ENCODE measurements at places on chromosomes 2 and 18.
A peak's percentile ranks its signal among the peaks of the same experiment; 100 is the strongest.

GRCh38 chr2:168064011-168064998, 183.1 kb downstream of the STK39 start:
- DNase-seq, result no peak

DNA sequence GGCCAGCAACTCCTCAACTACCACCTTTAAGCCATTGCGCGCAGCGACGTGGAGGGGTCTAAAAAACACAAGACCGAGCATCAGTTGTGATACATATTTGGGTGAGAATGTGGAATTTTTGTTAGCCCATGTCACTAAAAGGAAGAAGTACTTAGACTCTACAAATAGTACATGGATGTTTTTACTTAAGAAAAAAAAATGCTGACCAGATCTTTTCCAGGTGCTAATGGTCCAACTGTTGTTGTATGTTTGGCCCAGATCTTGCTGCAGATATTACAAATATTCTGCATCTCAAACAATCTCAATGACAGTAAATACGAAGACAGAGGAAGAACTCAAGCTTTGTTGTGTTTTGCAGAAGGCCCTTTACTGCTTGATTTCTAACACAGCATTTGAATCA, 67.1 kb upstream of the PGAP1 start:
- DNase-seq, result no peak

DNA sequence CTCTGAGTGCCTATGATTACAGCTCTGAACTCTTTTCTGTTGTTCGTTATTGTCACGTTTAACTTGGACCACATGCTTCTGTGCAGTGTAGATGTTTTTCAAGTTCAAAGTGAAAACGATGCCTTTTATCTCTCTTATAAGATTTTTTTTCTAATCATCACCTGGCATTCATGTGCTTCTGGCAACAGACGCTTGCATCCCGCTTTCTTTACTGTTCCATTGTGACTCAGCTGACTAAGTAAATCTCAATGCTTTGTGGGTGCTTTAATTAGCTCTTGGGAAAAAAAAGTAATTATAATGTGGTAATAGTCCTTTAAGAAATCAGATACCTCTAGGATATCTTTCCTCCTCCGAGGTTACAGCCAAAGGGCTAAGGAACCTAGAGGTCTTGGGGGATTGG, 31.2 kb upstream of the RMP24 start:
- no peak for DNase-seq

GRCh38 chr18:1676387-1676786, 771.7 kb downstream of the ADCYAP1 start:
- DNase-seq, result no peak

- DNase-seq, result no peak
Measured at GRCh38 chr18:44149706-44150105, 531.0 kb upstream of the SETBP1 start.

- no peak for DNase-seq
Measured at GRCh38 chr2:45965871-45966498, 314.5 kb downstream of the PRKCE start.

- DNase-seq, result no peak
Measured at GRCh38 chr2:28408764-28409599, 16.3 kb downstream of the FOSL2 start.

- DNase-seq, result no peak
Measured at GRCh38 chr2:40289771-40290404, 162.0 kb downstream of the SLC8A1 start.

GRCh38 chr2:101823347-101823791, 125.9 kb downstream of the MAP4K4 start:
- DNase-seq, result peak; percentile 84

DNA sequence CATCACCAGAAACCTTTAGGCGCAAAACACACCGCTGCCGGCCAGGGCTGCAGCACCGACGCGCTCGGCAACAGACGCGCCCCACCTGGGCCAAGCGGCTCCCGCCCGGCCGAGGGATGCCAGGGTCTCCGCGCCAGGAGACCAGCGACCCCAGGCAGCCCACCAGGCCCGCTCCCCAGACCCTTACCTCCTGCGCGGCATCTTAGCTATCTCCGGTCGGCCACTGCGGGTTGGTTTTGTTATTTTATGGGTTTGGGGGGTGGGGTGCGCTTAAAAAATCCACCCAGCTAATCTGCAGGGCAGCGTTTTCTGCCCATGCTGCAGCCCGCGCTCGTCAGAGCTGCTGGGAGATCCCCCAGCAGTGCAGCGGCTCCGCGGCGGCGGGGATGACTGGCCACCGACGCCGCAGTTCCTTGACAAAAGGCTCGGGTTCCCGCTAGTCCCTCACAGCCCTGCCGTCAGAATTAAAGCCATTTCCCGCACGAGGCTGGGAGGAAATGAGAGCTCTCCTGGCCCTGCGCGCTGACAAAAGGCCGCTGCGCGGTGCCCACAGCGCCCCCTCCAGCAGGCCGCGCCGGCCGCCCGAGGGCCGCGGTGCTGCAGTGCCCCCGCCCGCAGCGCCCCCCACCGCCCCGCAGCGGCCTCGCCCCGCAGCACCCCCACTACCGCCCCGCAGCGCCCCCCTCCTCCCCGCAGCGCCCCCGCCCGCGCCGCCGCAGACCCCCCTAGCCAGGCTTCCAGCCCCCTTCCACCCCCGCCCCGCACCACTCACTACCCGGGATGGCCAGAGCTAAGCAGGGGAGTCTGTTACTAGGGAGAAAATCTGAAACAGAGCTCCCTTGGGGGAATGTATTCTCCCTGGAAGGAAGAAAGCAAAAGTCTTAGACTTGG, at the start of gene ADD2:
Gene ADD2, minus strand, starts transcription at position 502 of the 891 bp plus-strand sequence. CDS start 61,792 bp downstream, outside the sequence.
- DNase-seq, result peak; percentile 91

DNA sequence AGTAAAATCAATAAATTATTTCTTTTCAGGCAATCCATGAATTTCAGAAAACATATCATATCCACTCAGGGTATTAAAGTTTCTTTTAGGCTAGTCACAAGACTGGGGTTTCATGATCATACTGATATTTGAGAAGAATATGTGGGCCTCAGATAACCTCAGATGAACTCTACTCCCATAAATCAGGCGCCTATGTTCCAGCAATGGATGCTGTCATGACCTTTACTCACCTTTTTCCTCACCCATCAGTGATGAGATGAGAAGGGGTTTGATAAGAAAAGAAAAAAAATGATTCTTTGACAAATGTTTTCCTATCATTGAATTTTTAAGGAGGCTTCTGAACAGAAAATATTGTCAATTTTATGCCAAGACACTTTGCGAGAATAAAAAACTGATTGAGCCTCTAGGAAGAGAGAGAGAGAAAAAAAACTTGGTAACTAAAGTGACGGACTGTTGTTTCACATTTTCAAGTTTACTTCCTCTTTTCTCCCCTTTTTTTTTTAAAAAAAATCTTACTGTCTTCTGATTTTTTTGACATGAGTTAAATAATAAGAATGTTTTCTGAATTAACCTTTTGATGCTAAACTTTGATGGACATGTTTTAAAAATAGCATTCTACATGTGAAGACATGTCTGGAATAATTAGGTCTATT, 309.1 kb upstream of the MAP2 start:
- no peak for DNase-seq

DNA sequence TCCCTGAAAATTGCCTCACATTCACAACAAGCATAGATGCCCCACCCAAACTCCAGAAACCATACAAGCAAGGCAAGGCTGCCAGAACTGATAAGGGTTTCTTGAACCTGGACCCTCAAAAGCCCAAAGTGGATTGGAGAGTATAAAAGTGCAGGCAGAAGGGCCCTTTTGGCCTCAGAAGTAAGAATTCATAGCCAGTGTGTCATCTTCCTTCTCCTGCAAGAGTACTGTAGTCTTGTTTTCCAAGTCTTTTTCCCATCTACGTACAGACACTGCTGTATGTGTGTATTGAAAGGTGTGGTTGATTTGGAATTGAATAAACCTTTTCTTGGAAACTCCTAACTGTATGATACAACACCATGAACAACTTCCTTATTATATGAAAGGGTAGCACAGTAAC, 46.8 kb downstream of the ZC3H15 start:
- DNase-seq, result no peak

GRCh38 chr18:37787452-37787851, 221.9 kb upstream of the CELF4 start:
- DNase-seq, result no peak

- no peak for DNase-seq
Measured at GRCh38 chr2:174670446-174670845, 72.8 kb upstream of the WIPF1 start.

DNA sequence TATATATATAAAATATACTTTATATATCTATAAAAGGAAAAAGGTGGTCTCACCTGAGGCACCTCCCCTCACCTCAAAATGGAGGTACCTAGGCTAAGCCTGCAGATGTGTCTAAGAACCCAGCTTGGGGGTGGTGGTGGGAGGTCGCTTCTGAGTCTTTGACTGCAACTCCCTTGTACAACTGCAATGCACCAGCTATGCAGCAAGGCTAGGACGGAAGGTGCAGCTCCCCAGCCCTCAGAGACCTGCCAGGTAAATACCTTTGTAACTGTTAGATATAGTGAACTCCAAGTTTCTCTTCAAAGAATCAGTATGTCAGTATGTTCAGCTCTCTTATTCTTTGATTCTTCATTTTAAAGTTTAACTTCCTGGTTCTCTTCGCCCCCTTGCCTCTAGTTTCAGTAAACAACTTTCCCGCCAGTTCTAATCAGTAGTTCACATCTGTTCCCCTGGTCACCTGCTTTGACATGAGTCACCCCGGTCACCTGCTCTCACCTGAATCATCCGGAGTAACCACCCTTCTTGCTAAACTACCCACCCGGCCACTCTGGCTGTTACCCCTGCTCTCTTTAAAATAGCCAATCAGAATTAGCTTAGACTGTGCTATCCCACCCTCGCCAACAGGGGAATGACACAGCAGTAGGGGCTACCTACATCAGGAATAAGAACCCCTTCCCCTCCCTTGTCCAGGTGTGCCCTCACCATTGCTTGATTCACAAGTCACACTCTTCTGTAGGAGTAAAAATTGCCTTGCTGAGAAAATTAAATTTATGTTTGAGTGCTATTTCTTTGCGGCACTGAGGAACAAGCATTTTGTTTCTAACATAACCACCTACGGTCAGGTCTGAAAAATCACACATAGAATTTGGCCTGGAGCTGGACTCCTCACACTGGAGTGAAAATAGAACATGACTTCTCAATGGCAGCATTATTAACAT, 24.7 kb upstream of the IMPA2 start:
- DNase-seq, result no peak

DNA sequence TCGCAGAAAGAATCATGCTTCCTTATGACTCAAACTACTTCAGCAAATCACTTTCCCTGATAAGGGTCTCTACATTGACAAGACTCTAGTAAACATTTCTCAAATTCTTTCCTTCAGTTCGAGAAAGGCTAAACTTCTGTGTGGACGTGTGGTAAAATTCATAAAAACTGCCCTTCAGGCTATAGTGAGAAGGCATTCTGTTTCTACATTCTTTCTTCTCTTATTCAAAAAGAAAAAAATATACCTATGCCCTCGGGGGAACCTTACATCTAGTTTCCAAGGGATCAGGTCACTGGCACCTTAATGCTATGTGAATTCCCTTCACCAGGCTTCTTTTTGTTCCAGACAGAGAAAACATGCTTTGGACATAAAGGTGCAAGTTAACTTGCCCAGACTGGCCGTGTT, 4.9 kb downstream of the VIT start:
- DNase-seq, result peak; percentile 75

GRCh38 chr2:69565431-69565839, 78.1 kb downstream of the AAK1 start:
- peak; percentile 85 for DNase-seq

- DNase-seq, result no peak
Measured at GRCh38 chr2:7902251-7902765, 779.5 kb upstream of the ID2 start.

GRCh38 chr18:50644807-50645206, 84.9 kb downstream of the MAPK4 start:
- DNase-seq, result peak; percentile 86

DNA sequence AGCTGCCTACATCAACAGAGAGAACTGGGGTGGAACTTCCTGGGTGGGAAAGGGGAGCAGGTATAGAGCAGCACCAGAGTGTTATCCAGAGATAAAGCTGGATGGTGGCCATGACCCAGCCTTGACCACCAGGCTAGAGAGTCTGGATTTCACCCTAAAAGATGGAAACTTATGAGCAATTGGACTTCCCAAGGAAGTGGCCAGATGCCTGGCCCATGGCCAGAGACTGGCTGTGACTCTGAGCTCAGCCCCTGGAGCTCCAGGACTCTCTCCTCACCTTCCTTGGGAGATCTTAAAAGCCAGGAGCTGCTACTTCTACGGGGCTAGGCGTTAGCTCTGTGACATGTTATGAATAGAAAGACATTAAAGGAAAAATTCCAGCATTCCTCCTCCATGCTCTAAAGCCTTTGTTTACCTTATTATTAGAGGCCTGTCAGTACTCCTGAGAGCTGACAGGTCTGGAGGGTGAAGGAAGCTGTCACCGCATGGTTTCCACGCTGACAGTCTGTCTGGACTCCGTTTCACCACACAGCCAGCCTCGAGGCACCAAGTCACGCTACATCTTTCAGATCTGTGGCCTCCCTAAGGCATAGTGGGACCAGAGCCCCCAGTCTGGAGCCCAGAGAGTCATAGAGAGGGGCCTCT, 260.0 kb upstream of the SIX2 start:
- DNase-seq, result no peak

GRCh38 chr2:187825108-187825507, 270.9 kb upstream of the TFPI start:
- no peak for DNase-seq

GRCh38 chr18:46768166-46768921, 11.5 kb upstream of the ST8SIA5 start:
- no peak for DNase-seq

DNA sequence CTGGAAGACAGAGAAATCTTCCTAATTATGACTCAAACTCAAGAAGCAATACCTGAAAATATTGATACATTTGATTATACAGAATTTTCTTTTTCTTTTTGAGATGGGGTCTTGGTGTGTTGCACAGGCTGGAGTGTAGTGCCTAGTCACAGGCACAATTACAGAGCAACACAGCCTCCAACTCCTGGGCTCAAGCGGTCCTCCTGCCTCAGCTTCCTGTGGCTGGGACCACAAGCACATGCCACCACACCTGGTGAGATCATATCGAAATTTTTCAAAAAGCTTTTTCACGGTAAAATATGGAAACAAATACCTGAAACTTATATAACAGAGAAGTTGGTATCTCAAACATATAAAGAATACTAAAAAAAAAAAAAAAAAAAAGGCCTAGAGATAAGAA, 27.9 kb downstream of the TGFBRAP1 start:
- DNase-seq, result no peak

GRCh38 chr2:112493858-112494648, 12.1 kb downstream of the TTL start:
- DNase-seq, result peak; percentile 18

DNA sequence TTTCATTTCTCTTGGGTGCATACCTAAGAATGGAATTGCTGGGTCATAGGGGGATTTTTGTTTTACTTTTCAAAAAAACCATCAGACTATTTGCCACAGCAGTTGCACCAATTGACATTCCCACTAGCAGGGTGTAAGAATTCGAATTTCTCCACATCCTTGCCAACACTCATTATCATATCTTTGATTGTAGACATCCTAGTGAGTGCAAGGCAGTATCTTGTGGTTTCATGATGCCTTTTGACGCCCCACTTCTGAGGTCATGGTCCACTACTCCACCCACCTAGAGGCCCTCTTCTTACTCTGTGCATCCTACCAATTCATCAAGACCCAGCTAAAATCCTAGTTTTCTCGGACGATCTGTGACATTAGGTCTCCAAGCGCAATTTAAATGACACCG, 161.9 kb downstream of the MYO5B start:
- no peak for DNase-seq

All from mesendoderm (in vitro differentiated cells).